B cell (primary cell): ENCODE measurements at places on chromosomes 3 and 15.

DNA sequence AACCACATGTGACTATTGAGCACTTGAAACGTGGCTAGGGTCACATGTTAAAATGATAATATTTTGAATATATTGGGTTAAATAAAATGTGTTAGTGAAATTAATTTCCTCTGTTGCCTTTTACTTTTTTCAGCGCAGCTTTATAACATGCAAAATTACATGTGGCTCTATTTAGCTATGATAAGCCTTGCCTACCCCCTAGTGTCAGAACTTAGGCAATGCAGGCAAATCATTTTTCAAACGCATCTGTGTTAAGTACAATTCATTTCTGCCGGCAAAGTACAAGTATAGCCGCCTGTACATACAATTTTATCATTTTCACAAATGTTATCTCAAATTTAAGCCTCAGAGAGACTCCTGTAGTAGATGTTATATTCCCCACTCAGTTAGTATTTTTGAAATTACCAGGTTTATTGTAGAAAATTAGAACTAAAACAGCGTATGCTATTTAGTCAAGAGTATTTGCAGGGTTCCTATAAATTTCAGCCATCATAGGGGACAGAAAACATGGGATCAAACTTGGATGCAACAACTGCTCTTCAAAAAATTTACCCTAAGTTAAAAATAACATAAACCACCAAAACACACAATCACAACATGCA, 56.1 kb downstream of the TAFA4 start:
- no peaks in the 10 kb centered on the region for H3K36me3 ChIP-seq
- no peak overlapping the region for H3K4me3 ChIP-seq
- H3K27ac ChIP-seq = no peak overlapping the region
- H3K4me1 ChIP-seq = no peaks in the 10 kb centered on the region
- H3K27me3 ChIP-seq = no peaks in the 10 kb centered on the region
- peak; percentile 65 for DNase-seq

DNA sequence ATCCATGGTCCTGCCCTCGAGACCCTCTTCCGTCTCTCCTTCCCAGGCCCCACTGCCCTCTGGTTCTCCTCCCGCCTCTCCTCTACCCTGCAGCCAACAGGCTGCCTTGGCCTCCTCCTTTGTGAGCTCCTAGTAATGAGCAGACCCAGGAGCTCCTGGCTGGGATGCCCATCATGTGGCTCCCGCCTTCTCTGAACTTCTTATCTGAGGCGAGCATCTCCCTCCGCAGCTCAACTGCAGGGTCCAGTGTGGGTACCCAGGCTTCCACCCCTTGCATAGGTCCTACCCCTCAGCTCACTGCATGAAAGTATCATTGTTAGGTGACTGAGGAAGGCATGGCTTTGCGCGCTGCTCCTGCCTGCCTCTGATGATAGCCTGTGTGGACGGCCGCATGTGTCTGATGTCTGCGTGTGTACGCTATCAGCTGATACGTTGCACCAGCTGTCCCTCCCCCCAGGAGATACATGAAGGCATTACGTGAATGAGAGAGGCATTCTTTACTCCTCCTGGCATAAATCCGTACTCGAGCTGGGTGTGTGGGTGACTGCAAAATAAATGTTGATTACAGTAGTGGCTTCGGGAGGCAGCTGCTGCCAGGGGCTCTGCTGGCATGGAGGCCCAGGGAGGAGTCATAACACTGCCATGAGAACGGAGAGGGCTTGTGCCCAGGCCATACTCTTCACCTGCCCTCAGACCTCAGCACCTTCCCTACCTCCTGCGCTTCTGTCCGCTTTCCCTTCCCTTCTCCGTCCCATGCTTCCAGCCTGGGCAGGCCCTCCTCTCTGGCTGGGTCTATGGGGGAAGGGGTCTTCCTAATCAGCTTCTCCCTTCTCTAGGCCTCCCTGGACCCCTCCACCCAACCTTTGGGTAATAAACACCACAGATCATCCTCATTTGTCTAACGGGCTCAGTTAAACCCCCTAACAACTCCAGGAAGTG, 48.8 kb downstream of the ZNF710 start:
- no peaks in the 10 kb centered on the region for H3K36me3 ChIP-seq
- H3K4me1 ChIP-seq = peaks cover 36% of the 10 kb centered on the region
- H3K27me3 ChIP-seq = no peaks in the 10 kb centered on the region
- H3K4me3 ChIP-seq = no peak overlapping the region

- H3K36me3 ChIP-seq = no peaks in the 10 kb centered on the region
- no peak for DNase-seq
- no peaks in the 10 kb centered on the region for H3K27me3 ChIP-seq
- no peak overlapping the region for H3K27ac ChIP-seq
- H3K4me3 ChIP-seq = no peak overlapping the region
These were observed 131.5 kb downstream of the FNDC3B start for GRCh38 chr3:172170841-172171240.

- H3K27ac ChIP-seq = no peak overlapping the region
- H3K36me3 ChIP-seq = no peaks in the 10 kb centered on the region
- H3K27me3 ChIP-seq = peaks cover 2% of the 10 kb centered on the region
- no peak for DNase-seq
- H3K4me1 ChIP-seq = no peaks in the 10 kb centered on the region
These were observed 61.0 kb upstream of the SLC24A5 start for GRCh38 chr15:48059791-48060190.

- peak; percentile 73 for DNase-seq
- H3K36me3 ChIP-seq = peaks cover 2% of the 10 kb centered on the region
- peaks cover 31% of the 10 kb centered on the region for H3K4me1 ChIP-seq
These were observed 4.1 kb downstream of the EFCAB12 start for GRCh38 chr3:129424185-129424841.

- no peaks in the 10 kb centered on the region for H3K4me1 ChIP-seq
- H3K36me3 ChIP-seq = peaks cover 9% of the 10 kb centered on the region
- DNase-seq = no peak
- no peak overlapping the region for H3K4me3 ChIP-seq
- no peak overlapping the region for H3K27ac ChIP-seq
These were observed 16.0 kb downstream of the MAP4 start for GRCh38 chr3:48000212-48000611.

DNA sequence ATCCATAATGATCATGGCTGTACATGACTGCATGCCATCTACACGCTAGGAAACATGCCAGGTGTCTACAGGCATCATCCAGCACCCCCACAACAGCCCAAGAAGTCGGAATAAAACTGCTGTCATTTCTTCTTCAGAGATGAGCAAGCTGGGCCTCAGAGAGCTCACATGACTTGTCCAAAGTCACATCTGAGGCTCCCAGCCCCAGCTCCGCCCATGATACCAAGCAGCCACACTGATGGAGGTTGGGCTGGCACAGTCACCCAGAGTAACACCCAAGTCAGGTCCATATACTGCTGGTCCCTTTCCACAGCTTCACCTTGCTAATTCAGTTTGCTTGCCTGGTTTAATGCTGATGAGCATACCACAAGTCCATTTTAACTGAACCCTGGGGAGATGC, 116.6 kb downstream of the SEC22A start:
- no peak for DNase-seq
- no peak overlapping the region for H3K4me3 ChIP-seq
- no peak overlapping the region for H3K27ac ChIP-seq
- H3K36me3 ChIP-seq = no peaks in the 10 kb centered on the region
- no peaks in the 10 kb centered on the region for H3K4me1 ChIP-seq

DNA sequence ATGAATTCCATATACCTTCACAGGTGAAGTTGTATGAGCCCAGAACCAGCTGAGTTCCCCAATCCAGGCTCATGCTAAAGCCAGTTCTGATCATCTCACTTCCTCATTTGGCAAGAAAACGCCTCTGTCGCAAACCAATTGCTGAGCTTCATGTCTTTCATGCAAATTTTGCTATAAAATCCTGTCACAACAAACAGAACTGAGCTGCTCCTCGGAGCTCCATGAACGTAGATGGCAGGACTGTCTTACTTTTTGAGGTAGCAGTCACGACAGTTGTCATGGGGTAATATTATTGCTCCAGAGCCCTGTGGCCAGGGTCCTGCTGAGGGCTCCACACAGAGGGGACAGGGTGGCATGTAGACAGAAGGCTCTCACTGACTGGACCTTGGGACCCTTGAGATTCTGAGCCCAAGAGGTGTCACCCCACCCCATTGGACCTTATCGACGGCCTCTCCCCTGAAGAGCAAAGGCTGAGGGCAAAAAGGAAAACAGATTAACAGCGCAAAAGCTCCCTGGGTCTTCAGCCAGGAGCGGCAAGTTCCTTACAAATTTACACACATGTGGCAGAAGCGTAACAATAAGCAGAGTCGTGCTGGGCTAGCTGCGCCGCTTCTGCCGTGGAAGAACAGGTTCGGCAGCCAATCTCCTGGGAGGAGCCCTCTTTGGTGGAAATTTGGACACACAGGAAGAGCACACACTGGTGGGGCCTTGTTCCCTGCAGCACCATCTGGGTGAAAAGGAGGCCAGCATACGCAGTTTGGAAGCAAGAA, 249.2 kb downstream of the OPA1 start:
- peaks cover 26% of the 10 kb centered on the region for H3K4me1 ChIP-seq
- H3K36me3 ChIP-seq = no peaks in the 10 kb centered on the region
- peak overlapping the region; percentile 31 for H3K4me3 ChIP-seq
- no peaks in the 10 kb centered on the region for H3K27me3 ChIP-seq

DNA sequence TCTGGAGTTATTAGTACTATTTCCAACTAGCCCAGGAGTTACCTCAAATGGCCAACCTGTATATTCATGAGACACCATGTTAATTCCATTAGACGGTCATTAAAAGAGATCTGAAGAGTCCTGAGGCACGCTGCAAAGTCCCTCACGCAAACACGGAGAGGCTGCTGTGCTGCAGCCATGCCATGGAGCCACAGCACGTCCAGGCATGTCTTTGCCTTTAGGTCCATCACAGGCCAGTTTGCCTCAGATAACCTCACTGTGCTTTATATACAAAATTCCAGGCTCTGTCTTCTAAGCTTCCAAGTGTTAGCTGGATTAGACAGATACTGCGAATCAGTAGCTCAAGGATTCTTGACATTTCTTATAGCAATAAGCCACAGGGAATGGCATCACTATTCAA, 9.8 kb upstream of the PLAAT1 start:
- no peaks in the 10 kb centered on the region for H3K4me1 ChIP-seq
- DNase-seq = no peak
- H3K27ac ChIP-seq = no peak overlapping the region
- H3K4me3 ChIP-seq = no peak overlapping the region
- no peaks in the 10 kb centered on the region for H3K27me3 ChIP-seq
- H3K36me3 ChIP-seq = no peaks in the 10 kb centered on the region

DNA sequence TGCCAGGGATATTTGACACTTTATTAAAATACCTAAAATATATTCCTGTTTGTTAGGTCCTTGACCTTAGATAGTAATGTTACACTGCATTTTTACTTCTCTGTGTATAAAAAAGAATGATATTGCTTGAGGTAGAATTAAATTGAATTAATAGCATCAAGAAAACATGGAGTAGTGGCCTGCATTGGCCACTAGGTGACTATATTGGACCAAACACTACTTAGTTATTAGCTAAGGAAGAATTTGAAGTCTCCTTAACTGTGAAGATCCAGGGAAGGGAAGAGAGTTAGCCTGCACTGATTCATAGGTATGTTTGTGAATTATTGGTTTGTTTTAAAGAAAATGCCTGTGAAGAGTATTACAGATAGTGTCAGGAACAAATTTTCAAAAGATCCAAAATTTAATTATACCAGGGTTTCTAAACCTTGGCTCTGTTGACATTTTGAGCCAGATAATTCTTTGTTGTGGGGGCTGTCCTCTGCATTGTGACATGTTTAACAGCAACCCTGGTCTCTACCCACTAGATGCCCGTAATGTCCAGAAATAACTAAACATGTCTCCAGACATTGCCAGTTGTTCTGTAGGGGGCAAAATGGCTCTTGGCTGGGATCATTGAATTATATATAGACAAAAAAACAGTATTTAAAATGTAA, 103.6 kb upstream of the THSD4 start:
- no peaks in the 10 kb centered on the region for H3K4me1 ChIP-seq
- H3K27ac ChIP-seq = no peak overlapping the region
- H3K4me3 ChIP-seq = no peak overlapping the region
- H3K27me3 ChIP-seq = no peaks in the 10 kb centered on the region

DNA sequence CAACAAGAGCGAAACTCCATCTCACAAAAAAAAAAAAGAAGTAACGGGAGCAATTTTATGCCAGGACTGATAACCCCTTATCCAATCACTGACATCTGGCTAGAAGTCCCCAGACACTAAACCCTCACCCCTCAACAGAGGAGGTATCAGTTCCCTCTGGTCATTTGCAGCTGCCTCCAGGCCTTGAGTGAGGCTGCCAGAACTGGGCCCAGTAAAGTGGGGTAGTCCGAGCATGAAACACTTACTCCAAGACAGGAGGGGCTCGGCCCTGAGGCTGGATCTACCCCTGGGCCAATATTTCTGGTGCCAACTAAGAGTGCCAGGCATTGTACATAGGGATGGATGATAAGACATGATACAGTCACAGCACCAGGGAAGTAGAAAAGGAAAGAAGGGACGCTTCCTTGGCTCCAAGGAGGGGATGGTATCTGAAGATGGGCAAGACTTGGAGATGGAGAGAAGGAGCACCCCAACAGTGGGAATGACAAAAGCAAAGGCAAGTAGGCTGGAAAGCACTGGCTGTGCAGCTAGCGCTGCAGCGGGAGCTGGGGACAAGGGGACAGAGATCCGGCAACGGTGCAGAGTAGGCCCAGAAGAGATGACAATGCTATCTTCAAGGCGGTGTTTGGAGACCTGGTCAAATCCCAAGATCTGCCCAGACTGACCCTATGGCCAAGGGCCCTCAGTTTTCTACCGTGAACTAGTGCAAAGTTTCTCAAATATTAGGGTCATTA, 2.2 kb downstream of the XXYLT1 start:
- no peak overlapping the region for H3K4me3 ChIP-seq
- H3K27me3 ChIP-seq = no peaks in the 10 kb centered on the region
- DNase-seq = no peak
- no peaks in the 10 kb centered on the region for H3K36me3 ChIP-seq
- no peak overlapping the region for H3K27ac ChIP-seq

- H3K27me3 ChIP-seq = no peaks in the 10 kb centered on the region
- H3K4me3 ChIP-seq = no peak overlapping the region
- DNase-seq = no peak
- no peak overlapping the region for H3K27ac ChIP-seq
- no peaks in the 10 kb centered on the region for H3K36me3 ChIP-seq
These were observed 183.2 kb downstream of the P3H2 start for GRCh38 chr3:189937302-189938127.

DNA sequence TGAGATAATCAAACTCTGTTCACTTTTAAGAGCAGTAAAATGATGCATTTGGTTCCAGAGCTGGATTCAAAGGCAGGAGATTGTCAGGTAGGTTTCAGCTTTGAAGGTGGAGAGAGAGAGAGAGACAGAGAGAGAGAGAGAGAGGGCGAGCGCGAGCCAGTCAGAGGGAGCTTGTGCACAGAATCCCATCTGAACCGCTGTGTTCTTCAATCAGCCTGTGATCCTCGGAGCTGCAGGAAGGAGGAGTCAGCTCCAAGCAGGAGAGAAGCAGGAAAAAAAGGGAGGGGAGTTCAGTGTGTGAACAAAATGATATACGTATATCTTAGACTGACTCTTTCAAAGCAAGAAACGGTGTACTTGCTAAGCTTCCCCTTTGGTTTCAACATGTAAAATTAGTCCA, at the start of gene GPR149:
GPR149 (minus strand) TSS at position 177 of the 400 bp plus-strand sequence. CDS start 575 bp downstream, outside the sequence.
- H3K4me1 ChIP-seq = no peaks in the 10 kb centered on the region
- no peak for DNase-seq
- H3K36me3 ChIP-seq = no peaks in the 10 kb centered on the region
- H3K27ac ChIP-seq = no peak within 1 kb of the TSS
